Activated CD4-positive, alpha-beta T cell treated with anti-CD3 and anti-CD28 coated beads for 36 hours (primary cell): ENCODE measurements at places on chromosomes 5 and 9. TPM values are rescaled to one million over a fixed set of nuclear protein-coding genes. Genes with fewer than 3 reads are reported as not detected.

ERAP2 gene
- 60.7 TPM for total RNA-seq

GBA2 gene
- 23.7 TPM for total RNA-seq

PCDHGB3 gene
- total RNA-seq, result not detected

SAXO1 gene
- total RNA-seq, result not detected

EMB gene
- 37.4 TPM for total RNA-seq

PLPPR1 gene
- not detected for total RNA-seq

DNA sequence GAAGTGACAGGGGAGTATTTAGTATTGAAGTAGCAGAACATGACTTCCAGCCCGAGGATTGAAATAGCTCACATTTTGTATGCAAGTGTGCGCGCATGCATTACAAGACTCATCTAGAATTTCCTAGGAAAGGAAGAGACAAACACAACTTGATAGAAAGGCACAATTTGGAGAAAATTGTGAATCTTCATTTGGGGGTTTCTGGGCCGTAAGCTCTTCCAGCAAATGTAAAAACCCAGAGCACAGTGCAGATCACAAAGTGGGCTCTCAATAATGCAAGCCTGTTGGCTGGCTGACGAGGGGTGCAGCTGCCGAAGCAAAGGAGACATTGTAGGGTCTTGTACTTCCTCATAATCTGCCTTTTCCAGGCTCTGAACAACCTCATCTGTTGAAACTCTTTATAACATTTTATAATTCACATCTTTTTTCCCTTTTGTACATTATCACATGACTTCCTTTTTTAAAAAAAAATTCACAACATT, 109.0 kb downstream of the BAAT start:
- DNase-seq, result no peak

GRCh38 chr5:117872798-117873368, 1115.5 kb downstream of the DTWD2 start:
- DNase-seq, result no peak

GRCh38 chr5:106766916-106767315, 903.8 kb downstream of the EFNA5 start:
- DNase-seq, result no peak

GRCh38 chr9:133238851-133239532, 29.9 kb upstream of the OBP2B start:
- peak; percentile 88 for DNase-seq

DNA sequence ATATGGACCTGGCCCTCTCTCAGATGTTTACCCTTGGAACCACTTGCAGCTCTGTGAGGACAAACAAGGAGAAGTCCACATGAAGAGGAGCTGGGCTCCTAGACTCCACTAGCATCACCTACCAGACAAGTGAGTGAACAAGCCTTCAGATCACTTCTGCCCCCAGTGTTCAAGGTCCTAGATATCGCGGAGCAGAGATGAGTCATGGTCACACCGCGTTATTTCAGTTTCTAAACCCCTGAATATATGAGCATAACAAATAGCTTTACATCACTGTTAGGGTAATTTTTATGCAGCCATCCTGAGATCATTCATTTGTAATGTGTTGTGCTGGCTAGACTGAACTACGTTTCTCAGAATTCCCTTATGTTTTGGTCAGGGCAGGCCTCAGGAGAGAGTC, 77.0 kb upstream of the DAP start:
- DNase-seq, result no peak

DNA sequence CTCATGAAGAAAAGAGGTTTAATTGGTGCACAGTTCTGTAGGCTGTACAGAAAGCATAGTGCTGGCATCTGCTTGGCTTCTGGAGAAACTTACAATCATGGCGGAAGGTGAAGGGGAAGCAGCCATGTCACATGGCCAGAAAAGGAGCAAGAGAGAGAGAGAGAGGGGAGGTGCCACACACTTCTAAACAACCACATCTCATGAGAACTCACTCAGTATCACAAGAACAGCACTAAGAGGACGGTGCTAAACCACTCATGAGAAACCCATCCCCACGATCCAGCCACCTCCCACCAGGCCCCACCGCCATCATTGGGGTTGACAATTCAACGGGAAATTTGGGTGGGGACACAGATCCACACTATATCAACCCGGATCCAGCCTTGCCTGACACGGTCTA, 28.8 kb upstream of the IER5L start:
- no peak for DNase-seq

DNA sequence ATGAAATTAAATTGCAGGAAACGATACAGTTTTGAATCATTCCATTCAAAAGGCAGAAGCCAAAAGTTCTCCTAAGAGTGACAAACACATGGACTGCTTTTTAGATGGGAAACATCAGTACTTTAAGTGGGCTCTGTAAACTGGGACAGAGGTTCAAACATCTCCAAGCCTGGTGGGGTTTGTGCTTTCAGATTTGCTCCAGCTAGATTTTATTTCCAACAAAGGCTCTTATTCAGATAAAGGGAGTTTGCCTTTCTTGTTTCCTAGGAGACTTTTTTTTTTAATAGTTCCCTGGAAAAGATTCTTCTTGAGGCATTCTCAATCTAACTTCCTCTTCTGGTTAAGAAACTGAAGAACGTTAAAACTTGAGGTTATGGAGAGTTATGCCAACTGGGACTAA, 277.6 kb downstream of the TMEM38B start:
- no peak for DNase-seq

DNA sequence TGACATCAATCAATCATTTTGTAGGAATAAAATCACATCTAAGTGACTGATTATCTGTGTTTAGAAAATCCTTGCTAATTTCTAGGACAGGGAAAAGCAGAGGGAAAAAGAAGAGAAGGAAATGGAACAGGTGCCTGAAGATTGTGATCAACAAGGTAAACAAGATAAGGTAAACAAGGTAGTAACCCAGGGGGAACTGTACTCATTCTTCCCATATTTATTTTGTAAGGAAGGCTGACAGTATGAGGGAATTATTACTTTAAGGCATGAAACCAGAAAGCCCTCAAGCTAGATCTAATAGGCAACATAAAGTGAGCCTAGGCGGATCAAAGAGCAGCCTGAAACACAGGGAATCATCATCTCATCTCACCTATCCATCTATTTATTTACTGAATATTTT, 231.1 kb downstream of the MLLT3 start:
- no peak for DNase-seq

DNA sequence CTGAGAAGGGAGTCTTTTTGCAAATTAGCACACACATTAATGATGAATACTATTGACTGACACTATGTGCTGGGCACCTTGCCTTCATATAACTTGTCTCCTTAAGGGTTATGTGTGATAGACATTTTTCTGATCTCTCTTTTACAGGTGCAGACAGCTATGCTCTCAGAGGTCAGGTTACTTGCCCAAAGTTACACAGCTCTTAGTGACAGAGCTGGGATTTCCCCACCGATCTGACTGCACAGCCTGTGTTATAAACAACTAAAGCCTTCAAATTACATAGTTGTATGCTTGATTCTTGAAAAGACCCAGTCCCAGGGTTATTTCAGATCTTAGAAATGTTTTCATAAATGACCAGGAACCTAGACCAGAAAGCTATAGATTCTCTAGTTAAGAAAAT, 462.7 kb downstream of the EBF1 start:
- no peak for DNase-seq

GRCh38 chr9:27090711-27091110, 18.3 kb upstream of the TEK start:
- DNase-seq, result no peak

GRCh38 chr5:83955916-83956315, 235.3 kb upstream of the HAPLN1 start:
- DNase-seq, result no peak
